Stimulated activated CD4-positive, alpha-beta T cell treated with anti-CD3 and anti-CD28 coated beads, Interleukin-1b, Interleukin-23, amount 100 ng/mL, for 24 hours (primary cell): ENCODE measurements at places on chromosomes 3 and 15.

DNA sequence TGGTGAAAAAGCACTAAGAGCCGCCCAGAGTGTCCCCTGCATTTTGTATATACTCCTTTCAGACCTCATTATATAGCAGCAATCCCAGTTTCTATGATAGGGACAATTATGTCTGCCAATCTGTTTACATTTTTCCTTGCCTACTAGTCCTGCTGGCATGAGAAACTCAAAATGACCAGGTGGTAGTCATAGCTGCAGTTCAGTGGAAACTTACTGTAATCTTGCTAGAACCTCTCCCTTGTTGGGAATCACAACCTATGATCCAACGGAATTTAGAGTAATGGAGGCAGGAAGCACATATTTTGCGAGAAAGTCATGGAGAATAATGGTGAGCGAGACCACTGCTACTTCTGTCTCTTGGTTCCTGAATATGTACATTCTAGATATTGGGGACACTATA, 28.6 kb upstream of the MINAR1 start:
- no peak for DNase-seq

DNA sequence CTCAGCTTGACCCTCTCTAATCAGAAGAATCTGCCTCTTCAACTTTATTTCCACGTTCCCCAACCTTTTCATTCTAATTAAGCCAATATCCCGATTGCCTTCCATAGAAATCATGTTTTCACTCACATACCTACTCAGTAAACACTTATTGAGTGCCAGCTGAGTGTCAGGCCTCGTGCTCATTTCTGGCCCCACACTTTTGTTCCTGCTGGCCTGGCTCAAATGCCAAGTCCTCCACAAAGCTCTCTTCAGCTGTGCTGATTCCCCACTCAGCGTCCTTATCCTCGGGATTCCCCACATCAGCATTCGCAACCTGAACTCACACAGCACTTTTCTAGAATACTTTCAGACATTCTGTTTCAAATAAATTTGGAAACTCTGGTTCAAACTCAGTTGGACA, 68.9 kb downstream of the THBS1 start:
- DNase-seq: no peak

GRCh38 chr15:64772488-64772887, 2.9 kb downstream of the RBPMS2 start:
- no peak for DNase-seq

GRCh38 chr3:44561076-44561475, 6.1 kb downstream of the ZKSCAN7 start:
- no peak for DNase-seq

DNA sequence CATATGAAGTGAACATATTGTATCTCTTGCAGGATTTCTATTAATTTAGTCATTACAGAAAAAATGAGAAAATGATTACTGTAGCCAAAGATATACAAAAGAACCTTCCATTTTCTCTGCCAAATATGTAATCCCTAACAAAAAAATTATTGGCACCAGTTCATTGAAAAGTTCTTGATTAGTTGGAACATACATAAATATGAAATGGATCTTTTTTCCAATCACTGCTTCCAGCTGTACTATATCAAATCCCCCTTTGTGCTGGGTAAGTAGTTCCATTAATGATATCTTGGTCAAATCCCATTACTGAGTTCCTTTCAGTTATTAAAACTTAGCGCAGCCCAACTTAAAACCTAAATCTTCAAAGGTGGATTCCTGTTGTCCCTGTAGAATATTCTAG, 263.8 kb downstream of the SLC9A9 start:
- no peak for DNase-seq

DNA sequence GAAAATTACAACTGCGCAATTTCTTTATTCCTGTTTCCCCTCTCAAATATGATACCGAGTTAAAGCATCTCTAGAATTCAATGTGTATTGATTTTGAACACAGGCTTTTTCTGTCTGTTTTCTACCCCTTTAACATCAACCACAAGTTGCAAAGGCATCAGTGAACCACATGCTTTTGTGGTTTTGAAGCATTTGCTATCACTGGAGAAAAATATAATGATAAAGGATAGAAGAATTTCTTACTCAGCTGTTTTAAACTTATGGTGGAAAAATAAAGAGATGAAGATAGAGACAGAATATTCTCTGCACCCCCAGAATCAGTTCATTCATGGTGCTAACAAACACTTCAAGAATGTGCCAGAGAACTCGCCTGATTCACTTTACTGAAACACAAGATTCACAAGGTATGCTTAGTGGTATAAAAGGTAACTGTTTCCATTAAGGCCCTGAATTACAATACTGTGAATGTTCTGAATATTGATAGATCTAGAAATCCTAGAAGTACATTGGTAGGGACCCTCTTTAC, 9.5 kb upstream of the DPPA4 start:
- DNase-seq: no peak

DNA sequence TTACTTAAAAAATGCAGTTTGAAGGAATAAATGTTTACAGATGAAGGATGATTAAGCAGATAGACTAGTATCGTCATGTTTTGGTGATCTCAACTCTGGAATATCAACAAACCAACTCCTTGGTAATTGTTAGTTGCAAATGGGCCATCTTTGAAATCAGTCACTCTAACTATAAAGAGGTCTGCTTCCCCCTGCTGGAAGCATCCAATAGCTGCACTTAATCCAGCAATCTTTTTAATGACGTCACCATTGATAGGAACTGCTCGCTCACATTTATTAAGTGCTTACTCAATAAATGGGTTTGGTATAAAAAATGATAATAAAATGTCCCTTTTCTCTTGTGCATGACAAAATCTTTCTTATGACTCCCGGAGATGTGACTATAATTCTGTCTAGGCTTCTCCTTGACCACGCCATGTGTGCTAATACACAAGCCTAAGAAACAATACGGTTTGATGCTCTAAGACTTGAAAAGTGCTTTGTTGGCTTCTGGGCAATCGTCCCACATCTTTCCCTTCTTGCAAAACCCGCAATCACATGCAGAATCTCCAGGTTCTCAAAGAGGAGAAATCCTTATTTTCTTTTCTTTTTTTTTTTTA, 227.6 kb upstream of the POU1F1 start:
- no peak for DNase-seq

- DNase-seq: no peak
These were observed 53.9 kb upstream of the NR2F2 start for GRCh38 chr15:96276438-96277210.

GRCh38 chr3:171792531-171792930, 17.8 kb downstream of the PLD1 start:
- DNase-seq: no peak

DNA sequence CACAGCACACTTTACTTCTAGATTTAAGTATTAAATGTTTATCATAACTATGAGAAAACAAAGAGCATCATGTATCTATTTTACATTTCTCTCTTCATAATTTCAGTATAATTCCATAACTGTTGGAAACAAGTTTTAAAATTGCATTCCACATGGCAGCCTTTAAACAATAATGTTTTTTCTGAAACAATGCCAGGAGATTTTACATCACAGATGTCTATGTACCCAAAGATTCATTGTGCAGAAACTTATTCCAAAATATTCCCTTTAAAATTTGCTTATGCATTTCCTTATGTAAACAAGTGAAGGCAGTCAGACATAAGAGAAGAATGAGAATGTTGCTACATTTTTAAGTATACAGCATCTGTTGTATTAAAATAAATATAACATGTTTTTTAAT, 324.9 kb upstream of the COL8A1 start:
- DNase-seq: no peak

GRCh38 chr3:9253327-9253726, 3.9 kb upstream of the SRGAP3 start:
- DNase-seq: no peak

GRCh38 chr3:179455954-179456353, 4.7 kb upstream of the GNB4 start:
- no peak for DNase-seq
